ENCODE measurements at places on chromosomes 3 and 15.
A peak's percentile ranks its signal among the peaks of the same experiment; 100 is the strongest.

GRCh38 chr3:139916271-139916670 is 18.7 kb upstream of the CLSTN2 start:
- DNase-seq = no peak

DNA sequence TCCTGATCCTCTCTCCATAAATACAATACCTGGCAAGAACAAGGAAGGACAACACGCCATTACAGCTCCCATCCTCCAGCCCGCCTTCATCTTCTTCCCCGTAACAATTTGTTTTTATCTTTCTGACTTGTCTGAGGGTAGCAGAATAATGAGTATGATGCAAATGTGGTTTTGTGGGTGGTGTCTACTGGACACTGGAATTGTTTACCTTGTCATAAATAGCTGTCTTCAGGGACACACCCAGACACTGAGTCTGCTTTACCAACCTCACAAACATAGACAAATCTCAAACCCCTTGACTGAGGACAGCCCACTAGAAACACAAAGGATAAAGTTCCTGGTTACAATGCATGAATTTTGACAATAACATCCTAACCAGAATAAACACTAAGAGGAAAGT is 13.4 kb downstream of the WDR72 start:
- no peak for DNase-seq

DNA sequence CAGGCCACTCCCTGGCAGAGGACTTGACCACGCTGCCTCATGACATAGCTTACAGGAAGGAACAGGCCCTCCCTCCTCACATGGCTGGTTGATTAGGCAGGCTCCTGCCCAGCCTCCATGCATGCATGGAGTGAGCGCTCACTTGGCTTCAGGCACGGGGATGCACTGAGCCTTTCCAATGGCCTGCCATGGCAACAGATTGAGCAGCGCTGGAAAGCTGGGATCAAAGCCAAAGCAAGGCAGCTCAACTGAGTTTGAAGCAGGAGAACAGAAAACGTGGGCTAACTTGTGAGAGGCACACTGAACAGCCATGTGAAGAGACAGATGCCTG is 5.9 kb upstream of the GRAMD2A start:
- DNase-seq = no peak

- no peak for DNase-seq
Measured at GRCh38 chr3:128359846-128360642, 106.6 kb downstream of the DNAJB8 start.

GRCh38 chr3:185424435-185424834 is 61.5 kb downstream of the MAP3K13 start:
- DNase-seq = no peak

DNA sequence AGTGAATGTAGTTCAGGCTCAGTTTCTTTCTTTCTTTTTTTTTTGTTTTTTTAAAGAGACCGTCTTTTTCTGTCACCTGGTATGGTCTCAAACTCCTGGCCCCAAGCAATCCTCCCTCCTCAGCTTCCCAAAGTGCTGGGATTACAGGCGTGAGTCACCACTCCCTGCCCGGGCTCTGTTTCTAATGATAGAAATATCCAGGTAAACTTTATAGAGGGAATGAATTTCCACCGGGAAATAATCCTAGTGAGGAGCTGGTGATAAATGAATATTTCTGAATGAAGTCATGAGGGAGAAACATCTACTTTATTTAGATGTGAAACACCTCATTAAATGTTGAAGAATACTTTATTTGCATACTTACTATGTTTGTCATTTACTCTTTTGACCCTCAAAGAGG is 7.2 kb downstream of the RNF13 start:
- no peak for DNase-seq

DNA sequence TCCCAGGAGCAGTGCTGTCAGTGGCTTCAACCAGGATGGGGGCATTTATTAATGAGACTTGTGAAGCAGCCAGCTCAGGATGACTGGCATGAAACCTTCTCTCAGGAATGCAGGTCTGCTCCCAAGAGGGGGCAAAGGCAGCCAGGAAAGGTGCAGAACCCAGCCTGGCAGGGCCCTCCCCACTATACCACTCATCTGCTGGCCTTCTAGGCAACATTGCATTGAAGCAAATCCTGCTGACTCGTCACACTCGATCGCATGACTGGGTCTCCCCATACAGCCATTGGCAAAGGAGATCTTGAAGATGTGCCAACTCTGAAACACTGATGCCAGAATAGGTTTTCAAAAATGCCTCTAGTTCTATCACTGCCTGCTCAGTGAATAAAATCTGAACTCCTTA is 65.7 kb upstream of the CMTM7 start:
- no peak for DNase-seq

- DNase-seq = peak; percentile 1
Measured at GRCh38 chr15:71448688-71449114, 333.4 kb downstream of the THSD4 start.

DNA sequence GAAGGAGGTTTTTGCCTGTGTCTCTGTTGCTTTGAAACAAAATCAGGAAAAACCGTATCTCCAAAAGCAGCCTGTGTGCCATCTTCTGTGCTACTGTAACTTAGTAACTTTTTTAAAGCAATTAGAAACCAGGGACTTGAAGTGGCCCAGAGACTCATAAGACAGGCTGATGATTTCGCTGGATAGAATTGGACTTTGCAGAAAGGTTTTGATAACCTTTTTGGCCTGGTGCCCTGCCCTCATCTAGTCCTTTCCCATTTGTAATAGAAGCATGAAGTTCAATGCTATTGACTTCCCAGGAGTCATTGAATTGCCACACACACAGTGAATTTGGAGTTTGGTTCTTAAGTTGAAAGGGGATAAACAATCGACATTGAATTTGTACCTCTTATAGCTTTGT is 157.2 kb downstream of the PTPRG start:
- DNase-seq = no peak

DNA sequence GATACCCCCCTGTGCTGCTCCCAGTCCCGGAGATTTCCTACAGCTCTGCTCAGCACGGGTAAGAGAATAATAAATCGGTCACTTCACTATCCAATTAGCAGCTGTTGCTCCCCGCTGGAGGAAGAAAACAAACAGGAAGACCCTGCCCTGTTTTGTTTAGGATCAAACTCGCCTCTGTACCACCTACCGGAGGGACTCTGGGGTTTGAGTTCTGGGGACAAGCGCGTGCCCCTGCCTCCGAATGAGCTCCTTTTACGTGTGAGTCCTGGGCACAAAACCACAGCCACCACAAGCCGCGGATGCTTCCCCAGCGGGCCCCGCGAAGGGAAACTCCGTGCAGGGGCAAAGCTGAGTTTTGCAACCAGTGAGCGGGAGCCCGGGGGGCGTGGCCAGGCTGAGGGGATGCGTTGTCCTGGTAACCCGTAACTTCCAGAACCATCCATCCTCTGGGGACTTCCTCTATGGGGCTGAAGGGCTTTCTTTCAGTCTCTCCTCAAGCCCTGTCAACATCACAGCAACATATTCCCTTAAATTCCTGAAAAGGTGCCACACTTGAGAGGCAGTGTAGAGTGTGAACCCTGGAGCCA is 315.7 kb upstream of the PROK2 start:
- DNase-seq = peak; percentile 87

- DNase-seq = no peak
Measured at GRCh38 chr3:142878649-142879300, 10.1 kb downstream of the PCOLCE2 start.

GRCh38 chr3:151248772-151249337 is 29.5 kb downstream of the P2RY14 start:
- no peak for DNase-seq

DNA sequence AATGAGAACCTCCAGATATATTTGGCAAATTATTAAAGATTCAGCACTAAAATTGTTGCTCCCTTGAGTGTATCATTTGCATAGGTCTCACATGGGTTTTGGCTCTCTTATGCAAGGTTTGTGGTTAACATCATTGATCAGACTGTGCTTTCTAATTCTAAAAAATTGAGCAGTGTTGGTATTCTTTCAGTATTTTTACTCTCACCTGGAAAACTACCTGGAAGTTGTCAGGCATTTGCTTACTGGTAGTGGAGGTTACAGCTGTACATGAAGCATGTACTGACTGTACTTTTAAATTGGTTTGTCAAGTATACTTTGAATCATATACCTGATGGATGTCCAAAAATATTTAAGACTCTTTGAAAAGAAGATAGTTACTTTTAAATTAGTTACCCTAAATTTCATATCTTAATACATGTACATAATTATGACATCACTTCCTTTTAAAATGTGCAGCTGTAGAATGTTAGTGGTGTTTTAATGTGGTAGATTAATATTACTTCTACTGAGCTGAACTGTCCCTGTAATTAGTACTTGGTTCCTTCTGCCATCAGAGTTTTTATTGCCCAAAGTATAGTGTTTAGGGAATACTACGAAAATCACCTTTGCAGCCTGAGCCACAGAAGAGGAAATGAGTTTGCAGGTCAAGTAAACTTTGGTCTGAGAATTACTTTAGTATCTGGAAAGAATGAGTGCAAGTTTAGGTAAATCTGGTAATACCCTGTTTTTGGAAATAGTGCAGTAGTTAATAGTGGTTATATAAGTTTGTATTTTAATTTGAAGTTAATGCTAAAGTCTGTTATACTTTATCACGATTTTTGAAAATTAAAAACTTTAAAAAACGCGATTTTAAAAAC is 2.8 kb downstream of the CHD2 start:
- DNase-seq = no peak

DNA sequence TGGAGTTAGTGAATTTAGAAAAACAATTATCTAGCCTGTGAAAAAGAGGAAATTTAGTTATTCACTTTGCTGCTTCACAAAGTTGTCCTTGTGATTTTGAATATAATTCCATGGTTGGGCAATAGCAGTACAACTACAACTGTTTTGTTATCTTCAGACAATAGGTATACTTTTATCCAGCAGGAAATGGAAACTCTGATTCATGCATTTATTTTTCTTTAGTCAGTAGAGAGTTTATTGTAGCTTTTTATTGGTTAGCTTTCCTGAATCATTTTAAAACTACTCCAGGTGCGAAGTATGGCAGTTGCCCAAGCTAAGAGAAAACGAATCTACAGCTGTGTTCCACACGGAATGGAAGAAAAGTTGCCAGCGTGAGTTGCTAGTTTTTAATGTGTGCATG is 80.3 kb downstream of the TM4SF4 start:
- DNase-seq = no peak

GRCh38 chr3:56761887-56762651 is 39.7 kb downstream of the ARHGEF3 start:
- no peak for DNase-seq

DNA sequence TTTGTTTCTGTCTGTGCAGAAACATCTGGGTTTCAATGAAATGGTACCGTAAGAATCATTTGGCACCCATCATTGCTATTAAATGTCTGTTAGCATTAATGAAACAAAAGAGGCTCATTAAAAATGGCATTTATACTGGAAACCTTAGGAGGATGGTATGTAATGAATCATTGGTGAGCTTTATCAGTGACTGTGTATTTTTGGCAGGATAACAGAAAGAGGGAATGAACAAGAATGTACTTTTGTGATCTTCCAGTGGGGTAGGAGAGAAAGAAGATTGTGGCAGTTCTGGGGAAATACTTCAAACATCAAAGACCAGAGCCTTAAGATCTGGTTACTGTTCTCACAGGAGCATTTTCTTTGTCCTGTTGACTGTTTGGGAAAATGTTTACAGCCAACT is 4.7 kb upstream of the DCBLD2 start:
- no peak for DNase-seq

GRCh38 chr3:187733371-187733770 is 11.9 kb downstream of the BCL6 start:
- no peak for DNase-seq

DNA sequence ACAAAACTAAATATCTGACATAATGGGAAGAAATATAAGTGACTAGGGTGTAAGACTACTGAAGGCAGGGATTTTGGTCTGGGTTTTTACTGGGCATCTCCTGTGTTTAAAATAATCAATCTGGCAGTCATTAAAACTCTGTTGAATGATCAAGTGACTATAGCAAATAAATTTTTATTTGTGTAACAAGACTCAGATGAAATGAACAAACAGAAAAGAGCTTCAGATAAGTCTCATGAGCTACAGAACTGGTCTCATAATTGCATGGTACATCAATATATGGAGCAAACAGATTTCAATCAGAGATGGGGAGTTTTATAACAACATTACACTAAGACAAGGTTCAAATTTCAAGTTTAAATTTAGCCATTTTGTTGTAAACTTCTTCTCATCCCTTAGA is 372.5 kb downstream of the PLCL2 start:
- no peak for DNase-seq

DNA sequence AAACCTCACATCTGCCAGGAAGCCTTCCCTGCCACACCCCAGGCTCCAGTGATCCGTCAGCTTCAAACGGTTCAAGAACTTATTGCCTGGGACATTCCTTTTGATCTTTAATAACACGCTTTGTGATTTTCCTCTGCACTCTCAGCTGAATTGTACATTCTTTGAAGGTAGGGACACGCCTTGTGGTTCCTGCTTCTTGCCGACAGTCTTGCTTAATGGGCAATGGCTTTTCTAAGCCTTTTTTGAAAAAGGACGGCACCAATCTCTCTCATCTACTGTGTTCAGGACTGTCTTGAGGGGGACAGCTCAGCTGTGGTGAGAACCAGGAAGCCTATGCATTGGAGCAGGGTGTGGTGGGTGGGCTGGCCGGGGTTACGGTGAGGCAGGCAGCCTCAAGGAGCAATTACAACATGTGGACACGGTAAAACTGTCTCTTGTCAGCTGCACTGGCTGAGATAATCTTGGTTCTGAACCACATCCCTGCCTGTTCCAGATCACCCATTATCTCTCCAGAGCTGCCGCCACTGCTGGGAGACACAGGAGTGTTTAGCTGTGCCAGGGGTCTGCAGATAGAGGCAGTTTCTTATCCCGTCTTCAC is 46.0 kb upstream of the GLCE start:
- no peak for DNase-seq

DNA sequence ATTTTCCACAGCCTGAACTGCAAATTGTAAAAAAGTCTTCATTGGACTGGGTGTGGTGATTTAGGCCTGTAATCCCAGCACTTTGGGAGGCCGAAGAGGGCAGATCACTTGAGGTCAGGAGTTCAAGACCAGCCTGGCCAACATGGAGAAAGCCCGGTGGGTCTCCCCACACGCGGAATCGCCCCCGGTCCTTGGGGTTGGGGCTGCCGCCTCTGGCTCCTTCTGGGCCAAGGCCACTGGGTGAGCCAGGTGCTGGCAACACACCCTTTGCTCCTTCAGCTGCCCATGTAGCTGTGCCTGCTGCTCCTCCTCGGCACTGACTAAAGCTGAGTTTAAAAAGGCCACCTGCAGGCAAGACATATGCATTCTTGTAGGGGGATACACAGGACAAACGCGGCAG is 9.4 kb upstream of the VPS33B start:
- no peak for DNase-seq

DNA sequence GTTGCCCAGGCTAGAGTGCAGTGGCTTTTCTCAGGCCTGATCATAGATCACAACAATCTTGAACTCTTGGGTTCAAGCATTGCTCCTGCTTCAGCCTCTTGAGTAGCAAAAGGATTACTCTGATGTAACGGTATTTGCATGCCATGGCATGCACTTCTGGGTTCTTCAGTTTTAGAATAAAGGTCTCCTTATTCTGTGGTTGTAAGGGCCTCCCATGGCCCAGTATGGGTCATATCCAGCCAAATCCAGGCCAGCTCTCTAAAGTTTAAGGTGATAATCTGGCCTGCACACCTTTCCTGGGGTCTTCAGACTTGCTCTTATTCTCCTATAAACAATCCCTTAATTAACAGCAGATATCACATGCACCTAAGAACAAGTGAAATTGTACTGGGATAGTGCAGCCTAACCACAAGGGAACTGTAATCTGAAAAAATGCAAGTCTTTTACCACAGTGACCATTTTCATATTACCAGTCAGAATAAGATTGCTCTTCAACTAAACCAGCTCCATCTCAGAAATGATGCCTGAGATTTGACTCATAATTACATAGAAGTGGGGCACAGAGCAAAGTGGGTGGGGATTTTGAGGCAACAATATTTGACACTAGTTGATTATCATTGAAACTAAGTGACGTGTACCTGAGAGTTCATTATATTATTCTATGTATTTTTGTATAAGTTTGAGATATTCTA is 25.4 kb downstream of the COMMD2 start:
- no peak for DNase-seq

All from activated CD4-positive, alpha-beta T cell treated with anti-CD3 and anti-CD28 coated beads for 24 hours (primary cell).